Sciatic nerve (tissue), 2 donors: ENCODE measurements at places on chromosomes 16 and 17. TPM values are rescaled to one million over a fixed set of nuclear protein-coding genes. Genes with fewer than 3 reads are reported as not detected.

GRCh38 chr16:66529475-66529874, 20.4 kb downstream of the TK2 start:
- no peak for DNase-seq

DNA sequence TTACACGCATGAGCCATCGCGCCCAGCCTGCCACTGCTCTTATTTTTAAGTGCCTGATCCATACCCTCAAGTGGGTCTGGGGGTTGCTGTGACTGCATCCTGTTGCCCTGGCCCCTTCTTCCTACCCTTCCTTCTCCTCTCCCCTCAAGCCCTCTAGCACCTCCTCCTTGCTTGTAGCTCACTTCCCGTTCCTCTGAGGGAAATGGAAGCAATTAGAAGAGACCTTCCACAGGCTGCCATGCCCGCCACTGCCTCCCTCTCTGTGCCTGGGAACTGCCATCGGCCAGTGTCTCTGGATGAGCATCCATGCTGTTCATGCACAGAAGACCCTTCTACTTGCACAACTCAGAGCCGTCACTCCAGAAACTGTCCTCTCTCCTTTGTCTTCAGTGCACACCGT, 10.6 kb upstream of the TFAP4 start:
- no peak for DNase-seq

The WFDC1 gene
- 31.6 TPM for total RNA-seq

The SLC13A5 gene
- total RNA-seq = 0.62 TPM

GRCh38 chr16:50259334-50260205, 6.8 kb upstream of the ADCY7 start:
- DNase-seq = peak; percentile 66

The MYCBPAP gene
- total RNA-seq = 3.3 TPM

DNA sequence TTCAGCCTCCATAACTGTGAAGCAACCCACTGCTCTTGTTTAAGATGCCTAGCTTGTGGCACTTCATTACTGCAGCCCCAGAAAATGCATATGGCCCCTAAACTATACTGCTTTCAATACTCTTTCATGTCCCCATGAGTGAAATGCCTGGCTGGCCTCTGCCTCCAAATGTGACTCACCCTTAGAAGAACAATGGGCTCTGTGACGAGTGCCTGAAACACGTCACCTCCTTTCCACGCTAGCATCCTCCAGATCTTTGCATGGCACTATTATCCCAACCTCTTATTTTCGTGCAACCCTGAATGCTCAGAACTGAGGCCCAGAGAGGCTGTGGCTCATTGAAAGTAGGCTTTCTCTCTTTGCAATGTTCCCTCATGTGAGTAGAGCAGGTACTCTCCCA, 233.1 kb downstream of the CBLN1 start:
- DNase-seq = no peak

The DEXI gene
- total RNA-seq = 31.7 TPM

- no peak for DNase-seq
These were observed 478.5 kb upstream of the SALL1 start for GRCh38 chr16:51629576-51629975.
